DMS 273 treated with DMSO at 0.1 percent for 48 hours (cell line): ENCODE measurements at places on chromosomes 11 and 22.

- peak; percentile 82 for DNase-seq
Measured at GRCh38 chr11:78109081-78110015, 29.7 kb upstream of the NDUFC2 start.

- no peak for DNase-seq
Measured at GRCh38 chr11:48123254-48123875, 93.2 kb upstream of the OR4B1 start.

DNA sequence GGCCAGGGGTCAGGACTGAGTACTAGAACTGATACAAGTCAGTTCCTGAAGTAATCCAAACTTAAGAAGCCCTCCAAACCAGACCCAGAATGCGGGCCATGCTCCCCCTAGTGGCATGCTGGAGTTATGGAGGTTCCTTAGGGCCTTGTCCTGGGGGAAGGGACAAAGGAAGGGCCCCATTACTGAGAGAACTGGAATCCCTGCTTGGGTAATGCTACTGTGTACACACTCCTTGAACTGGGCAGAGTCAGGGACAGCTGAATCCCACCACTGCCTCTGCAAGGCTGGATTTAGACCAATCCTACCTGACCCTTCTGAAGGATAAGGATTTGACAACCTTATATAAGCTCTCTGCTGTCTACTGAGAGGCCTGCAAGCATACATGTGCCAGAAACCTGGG, 97.3 kb upstream of the AKIP1 start:
- no peak for DNase-seq

- no peak for DNase-seq
Measured at GRCh38 chr11:19651028-19651427, 61.6 kb upstream of the NAV2 start.

GRCh38 chr11:112785719-112786118, 175.5 kb upstream of the NCAM1 start:
- no peak for DNase-seq

DNA sequence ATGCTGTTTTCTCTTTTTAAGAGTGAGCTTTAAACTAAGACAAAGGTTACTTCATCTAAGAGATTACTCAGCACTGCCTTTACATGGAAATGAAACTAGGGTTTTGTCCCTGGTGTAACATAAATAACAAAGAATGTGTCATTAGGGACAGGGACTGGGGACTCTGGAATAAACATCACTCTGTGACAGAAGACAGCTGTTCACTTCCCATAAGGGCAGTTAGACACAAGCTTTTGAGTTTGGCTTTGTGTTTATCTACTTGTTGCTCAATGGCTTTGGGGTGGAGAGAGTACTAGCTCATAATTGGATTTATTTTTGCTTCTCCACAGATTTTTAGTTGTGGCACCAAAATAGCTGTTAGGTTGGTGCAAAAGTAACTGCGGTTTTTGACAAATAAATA, 154.5 kb downstream of the OR4C45 start:
- no peak for DNase-seq

- DNase-seq: no peak
Measured at GRCh38 chr11:70804139-70804837, 406.0 kb downstream of the CTTN start.

- DNase-seq: peak; percentile 6
Measured at GRCh38 chr22:35380537-35381423, at the start of gene HMOX1. Gene HMOX1 (plus strand): TSS chr22:35381096. CDS start chr22:35381174, 78 bp downstream.
